Stimulated activated naive CD8-positive, alpha-beta T cell treated with anti-CD3 and anti-CD28 coated beads, Interleukin-15, Interleukin-2, amounts not matched to agents 100 U/mL and 50 U/mL, for 24 hours (primary cell): ENCODE measurements at places on chromosomes 6 and 20.

DNA sequence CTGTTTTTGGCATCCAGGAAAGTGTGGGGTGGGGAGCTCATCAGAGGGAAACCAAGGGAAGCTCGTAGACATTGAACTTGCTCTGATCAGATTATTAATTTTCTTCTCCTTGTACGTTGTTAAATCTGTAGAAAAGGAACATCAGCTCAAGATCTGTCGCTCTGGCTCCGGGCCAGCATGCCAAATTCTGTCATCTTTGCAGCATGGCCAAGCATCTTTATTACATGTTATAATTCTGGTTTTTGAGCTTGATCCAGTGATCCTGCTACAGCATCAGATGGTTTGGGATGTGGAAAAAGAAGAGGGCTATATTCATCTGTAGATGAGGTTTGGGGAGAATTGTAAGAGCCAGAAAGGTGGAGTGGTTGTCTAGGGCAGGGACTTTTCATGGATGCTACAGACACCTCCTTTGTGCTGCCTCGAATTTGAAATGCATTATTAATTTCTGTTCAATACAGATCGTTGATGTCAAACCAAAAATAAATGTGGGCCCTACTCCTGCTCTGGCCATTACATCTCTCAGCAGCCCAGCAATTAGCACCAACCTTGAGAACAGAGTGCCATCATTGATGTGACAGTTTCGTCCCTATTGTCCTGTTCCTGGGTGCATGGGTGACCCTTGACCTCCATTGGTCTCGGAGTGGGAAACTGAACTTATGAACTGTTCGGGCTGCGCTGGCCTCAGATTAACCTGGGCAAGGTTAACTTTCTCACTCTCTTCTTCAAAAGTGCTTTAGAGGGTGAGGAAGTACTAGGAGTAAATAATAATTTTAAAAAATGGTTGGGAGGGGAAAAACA lies 250.8 kb downstream of the SOX4 start:
- no peak for DNase-seq

GRCh38 chr6:90446164-90446563 lies 140.7 kb downstream of the MAP3K7 start:
- no peak for DNase-seq

DNA sequence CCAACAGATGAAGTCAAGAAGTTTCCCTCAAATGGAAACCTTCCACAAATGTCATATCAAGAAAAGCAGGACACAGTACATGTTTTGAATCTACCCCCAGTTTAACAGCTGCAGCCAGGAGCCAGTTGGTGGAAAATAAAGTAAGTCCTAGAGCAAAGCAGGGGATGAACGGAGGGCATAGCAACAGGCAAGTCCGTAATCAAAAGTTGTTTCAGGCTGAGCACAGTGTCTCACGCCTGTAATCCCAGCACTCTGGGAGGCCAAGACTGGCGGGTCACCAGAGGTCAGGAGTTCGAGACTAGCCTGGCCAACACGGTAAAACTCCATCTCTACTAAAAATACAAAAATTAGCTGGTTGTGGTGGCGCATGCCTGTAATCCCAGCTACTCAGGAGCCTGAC lies 2.4 kb upstream of the SALL4 start:
- DNase-seq, result no peak

GRCh38 chr20:11031300-11031699 lies 357.5 kb upstream of the JAG1 start:
- no peak for DNase-seq

- DNase-seq, result no peak
Measured at GRCh38 chr6:1536526-1537429, 72.9 kb upstream of the FOXC1 start.

DNA sequence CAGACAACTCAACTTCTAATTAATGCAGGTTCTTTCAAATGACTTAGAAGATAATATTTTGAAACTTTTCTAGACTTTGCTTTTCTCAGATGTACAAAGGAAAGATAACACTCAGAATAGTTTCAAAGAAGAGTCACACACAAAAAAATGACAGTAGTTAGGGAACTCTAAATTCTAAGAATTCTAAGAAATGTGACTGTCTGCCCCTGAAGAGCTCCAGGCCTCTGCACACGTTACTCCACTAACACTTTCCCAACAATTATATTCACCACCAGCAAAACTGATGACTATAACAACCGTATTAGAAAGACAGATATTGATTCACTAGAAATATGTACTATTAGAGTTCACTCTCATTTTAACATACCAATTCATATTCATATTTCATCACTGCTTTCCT lies 133.3 kb upstream of the SMLR1 start:
- DNase-seq, result no peak

DNA sequence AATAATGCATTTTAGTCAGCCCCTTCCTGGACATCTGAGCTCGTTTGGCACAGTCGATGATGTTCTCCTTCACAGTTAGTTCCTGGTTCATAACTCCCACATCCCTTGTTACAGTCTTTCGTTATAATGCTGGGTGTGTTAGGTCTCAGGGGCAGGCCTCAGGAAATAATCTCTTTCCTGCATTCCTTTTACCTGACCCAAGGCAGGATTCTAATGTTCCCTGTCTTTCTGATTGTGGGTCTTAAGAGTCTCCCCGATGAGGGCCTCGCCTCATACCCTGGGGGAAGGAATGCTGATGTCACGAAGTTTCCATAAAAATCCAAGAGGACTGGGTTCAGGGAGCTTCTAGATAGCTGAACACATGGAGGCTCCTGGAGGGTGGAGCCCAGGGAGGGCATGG lies 104.0 kb upstream of the CARMIL1 start:
- no peak for DNase-seq

DNA sequence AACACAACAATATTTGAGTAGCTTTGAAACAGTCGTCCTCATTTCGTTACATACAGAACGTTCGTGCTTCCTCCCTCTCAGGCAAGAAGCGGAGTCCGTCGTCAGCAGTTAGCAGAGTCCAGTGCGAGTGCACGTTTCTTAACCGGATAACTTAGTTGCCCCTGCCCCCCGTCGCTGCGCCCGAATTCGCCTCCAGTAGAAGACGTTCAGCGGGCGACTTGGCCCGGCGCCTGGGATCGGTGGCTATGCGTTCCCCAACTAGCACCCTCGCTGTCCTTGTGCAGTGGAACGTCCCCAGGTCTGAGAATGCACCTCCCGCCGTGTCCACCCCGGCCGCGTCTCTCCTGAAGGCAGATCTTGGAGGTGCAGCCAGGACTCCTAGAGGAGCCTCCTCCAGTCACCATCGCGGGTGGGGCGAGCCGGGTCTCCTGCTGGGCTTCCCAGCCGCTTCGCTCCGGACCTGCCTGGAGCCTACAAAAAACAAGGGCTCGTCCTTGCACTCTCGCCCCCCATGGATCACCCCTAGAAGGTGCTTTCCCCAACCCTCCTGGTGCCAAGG lies 910 bp upstream of the PCSK2 start:
- DNase-seq, result peak; percentile 3

- DNase-seq, result no peak
Measured at GRCh38 chr6:113694278-113695077, 162.7 kb upstream of the MARCKS start.

GRCh38 chr6:5541025-5541424 lies 279.7 kb downstream of the FARS2 start:
- DNase-seq, result no peak

GRCh38 chr6:108419474-108419873 lies 124.6 kb downstream of the AFG1L start:
- no peak for DNase-seq

GRCh38 chr6:119353696-119354095 lies 4.1 kb upstream of the MAN1A1 start:
- no peak for DNase-seq
